Lung (tissue), 17 donors: ENCODE measurements at places on chromosomes 11 and 22. TPM values are rescaled to one million over a fixed set of nuclear protein-coding genes. Genes with fewer than 3 reads are reported as not detected.

Gene FAM181B
- total RNA-seq, result 0.23 TPM

Gene TESMIN
- total RNA-seq, result 1.8 TPM

Gene RIMBP3C
- total RNA-seq, result 0.40 TPM

Gene RIMBP3B
- 0.21 TPM for total RNA-seq

Gene MS4A2
- total RNA-seq, result 8.5 TPM

Gene CACNA1I
- total RNA-seq, result 0.17 TPM

Gene MRGPRX4
- total RNA-seq, result not detected

DNA sequence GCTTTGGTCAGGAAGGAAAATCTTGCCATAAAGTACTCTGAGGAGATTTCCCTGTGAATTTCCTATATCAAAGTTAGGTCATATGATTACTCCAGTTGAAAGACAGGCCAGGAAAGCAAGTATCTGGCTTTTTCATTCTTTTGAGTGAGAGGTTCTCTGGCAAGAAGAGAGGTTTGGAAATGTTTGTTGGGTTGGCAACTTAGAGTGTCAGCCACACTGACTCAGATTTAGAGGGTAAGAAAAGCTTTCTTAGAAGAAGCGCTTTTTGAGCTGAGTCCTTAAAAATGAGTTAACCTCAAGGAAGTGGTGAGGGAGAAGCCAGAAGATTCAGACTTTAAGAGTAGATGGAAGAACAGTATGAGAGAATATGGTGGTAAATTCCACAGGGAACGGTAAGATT lies 86.1 kb upstream of the BDNF start:
- no peaks in the 10 kb centered on the region for H3K27me3 ChIP-seq
- no peak overlapping the region for H3K4me3 ChIP-seq
- no peaks in the 10 kb centered on the region for H3K4me1 ChIP-seq
- H3K27ac ChIP-seq, result no peak overlapping the region
- DNase-seq, result no peak

DNA sequence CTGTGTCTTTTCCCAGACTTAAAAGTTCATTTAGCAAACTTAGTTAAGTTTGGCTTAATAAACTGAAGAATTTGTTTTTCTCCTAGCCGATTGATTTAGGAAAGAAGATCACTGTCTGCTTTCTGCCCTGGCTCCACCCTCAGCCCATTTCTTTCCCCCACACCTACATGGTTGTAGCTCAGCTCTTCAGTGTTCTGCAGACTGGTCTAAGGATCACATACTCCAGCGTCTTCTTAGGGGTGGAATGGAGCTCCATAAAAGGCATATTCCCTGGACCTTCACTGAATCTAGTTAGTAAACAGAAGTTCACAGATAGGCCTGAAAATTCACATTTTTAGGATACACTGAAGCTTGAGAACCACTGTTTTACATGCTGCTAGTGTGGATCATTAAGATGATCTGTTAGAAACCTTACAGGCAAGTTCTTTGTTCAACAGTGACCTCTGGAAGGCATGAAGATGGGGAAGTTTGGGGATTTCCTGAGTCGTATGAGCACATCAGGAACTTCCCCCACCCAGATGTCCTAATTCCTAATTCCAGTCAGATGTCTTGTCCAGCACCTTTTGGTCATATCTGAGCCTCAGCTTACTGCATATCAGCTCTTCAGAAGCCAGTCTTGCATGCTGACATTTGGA lies 16.8 kb downstream of the PIWIL4 start:
- peaks cover 6% of the 10 kb centered on the region for H3K4me1 ChIP-seq
- no peak for DNase-seq
- no peaks in the 10 kb centered on the region for H3K27me3 ChIP-seq
- H3K27ac ChIP-seq, result no peak overlapping the region
- H3K4me3 ChIP-seq, result no peak overlapping the region

DNA sequence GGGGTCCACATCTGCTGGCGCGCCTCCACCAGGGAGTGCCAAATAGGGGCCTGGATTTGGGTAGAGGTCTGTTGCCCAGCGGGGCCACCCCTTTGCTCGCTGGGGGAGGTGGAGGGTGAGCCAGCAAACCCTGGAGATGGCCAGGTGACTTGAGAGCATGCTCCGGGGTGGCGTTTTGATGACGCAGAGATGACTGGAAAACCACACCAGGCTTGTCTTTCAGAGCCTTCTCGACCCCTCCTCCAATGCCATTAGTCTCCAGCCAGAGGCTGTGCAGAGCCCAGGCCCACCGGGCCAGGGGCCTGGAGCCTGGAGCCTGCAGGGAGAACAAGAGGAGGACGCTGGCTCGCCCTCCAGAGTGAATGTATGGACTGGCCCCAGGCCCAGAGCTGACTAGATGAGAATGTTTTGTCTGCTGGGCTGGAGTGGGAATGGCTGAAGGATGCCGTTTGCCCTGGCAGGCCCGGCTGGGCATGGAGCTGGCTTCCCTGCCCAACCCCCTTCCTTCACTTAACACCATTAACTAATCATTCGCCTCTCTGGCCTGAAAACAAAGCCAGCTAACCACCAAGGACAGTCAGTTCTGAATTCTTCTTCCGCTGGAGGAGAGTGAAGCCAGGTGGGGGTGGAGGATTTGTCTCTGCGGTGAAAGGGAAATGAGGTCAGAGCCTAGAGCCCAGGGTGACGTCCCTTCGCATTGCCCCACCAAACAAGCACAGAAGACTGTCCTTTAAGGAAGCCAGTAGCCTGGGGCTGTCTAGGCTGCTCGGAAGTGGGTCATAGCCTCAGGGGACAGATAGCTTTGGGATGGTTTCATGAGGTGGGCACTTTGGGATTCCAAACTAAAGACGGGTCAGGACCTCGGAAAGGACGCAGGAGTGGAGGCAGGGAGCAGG lies 1.6 kb upstream of the MCAM start:
- H3K4me3 ChIP-seq, result no peak overlapping the region
- H3K4me1 ChIP-seq, result peaks cover 7% of the 10 kb centered on the region
- H3K27me3 ChIP-seq, result no peaks in the 10 kb centered on the region
- H3K27ac ChIP-seq, result peak overlapping the region; percentile 76

GRCh38 chr11:15236559-15236958 lies 121.8 kb downstream of the INSC start:
- H3K27me3 ChIP-seq, result no peaks in the 10 kb centered on the region
- no peaks in the 10 kb centered on the region for H3K36me3 ChIP-seq
- H3K27ac ChIP-seq, result no peak overlapping the region
- no peak overlapping the region for H3K4me3 ChIP-seq
- no peak for DNase-seq

- no peaks in the 10 kb centered on the region for H3K36me3 ChIP-seq
- no peak overlapping the region for H3K27ac ChIP-seq
- peaks cover 2% of the 10 kb centered on the region for H3K4me1 ChIP-seq
- H3K4me3 ChIP-seq, result no peak overlapping the region
- DNase-seq, result no peak
- no peaks in the 10 kb centered on the region for H3K27me3 ChIP-seq
These were observed 82.8 kb downstream of the IGLL1 start for GRCh38 chr22:23497016-23497885.

DNA sequence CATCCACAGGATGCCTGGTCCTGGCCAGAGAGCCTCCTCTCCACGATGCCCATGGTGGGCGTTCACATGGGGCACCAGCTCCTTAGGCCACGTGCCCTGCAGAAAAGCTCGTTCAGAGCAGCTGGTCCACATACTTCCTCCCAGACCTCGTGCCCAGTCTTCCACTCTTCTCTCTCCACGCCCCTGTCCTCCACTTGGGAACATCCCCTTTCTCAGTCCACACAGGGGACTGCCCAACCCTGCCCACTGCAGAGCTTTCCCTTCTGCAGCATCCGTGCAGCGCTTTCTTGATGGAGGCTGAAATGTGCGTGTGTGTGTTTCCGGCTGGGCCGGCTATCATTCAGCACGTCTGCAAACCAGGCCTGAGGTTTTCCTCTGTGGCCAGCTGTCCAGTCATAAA lies 11.3 kb downstream of the TPCN2 start:
- no peaks in the 10 kb centered on the region for H3K4me1 ChIP-seq
- peaks cover 47% of the 10 kb centered on the region for H3K36me3 ChIP-seq
- no peak overlapping the region for H3K4me3 ChIP-seq

DNA sequence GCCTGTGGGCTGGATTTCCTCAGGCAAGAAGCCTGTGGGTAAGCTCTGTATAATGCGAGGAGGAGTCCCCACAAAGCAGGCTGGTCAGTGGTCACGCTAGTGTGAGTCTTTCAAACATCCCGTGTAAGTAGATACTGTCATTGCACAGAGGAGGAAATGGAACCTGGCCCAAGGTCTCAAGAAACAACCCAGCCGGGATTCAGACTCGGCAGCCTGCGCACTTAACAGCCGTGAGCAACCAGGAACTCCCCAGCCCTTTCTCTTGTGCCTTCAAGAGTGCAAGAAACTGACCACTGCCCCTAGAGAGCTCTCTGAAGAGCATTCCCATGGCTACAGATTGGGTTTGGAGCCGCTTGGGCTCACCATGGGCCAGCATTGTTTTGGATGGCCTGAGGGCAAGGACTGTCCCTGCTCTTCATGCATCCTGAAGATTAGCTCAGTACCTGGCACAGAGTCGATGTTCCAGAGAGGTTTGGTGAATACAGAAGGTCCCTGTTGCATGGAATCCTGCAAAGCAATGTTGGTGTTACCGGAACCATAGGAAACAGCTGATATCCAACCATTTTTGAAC lies 6.0 kb downstream of the MPST start:
- H3K27ac ChIP-seq, result no peak overlapping the region
- no peaks in the 10 kb centered on the region for H3K4me1 ChIP-seq
- no peak overlapping the region for H3K4me3 ChIP-seq
- peaks cover 14% of the 10 kb centered on the region for H3K36me3 ChIP-seq
- no peaks in the 10 kb centered on the region for H3K27me3 ChIP-seq

GRCh38 chr11:20387261-20388095 lies at the start of gene PRMT3:
Gene PRMT3 (plus strand): TSS chr11:20387716. CDS start chr11:20387747, 31 bp downstream.
- H3K27me3 ChIP-seq, result no peaks in the 10 kb centered on the region
- H3K36me3 ChIP-seq, result no peaks in the 10 kb centered on the region
- DNase-seq, result peak; percentile 99
- peak within 1 kb of the TSS; percentile 75 for H3K27ac ChIP-seq
- H3K4me3 ChIP-seq, result peak within 1 kb of the TSS; percentile 93
- no peaks in the 10 kb centered on the region for H3K4me1 ChIP-seq

GRCh38 chr22:46803031-46803880 lies 40.8 kb downstream of the TBC1D22A start:
- H3K4me1 ChIP-seq, result peaks cover 4% of the 10 kb centered on the region
- H3K27ac ChIP-seq, result no peak overlapping the region
- DNase-seq, result peak; percentile 39
- H3K4me3 ChIP-seq, result no peak overlapping the region
- H3K36me3 ChIP-seq, result peaks cover 12% of the 10 kb centered on the region

GRCh38 chr11:61195719-61196118 lies 7.6 kb upstream of the PGA3 start:
- H3K4me1 ChIP-seq, result no peaks in the 10 kb centered on the region
- no peak overlapping the region for H3K4me3 ChIP-seq
- no peaks in the 10 kb centered on the region for H3K27me3 ChIP-seq
- no peak overlapping the region for H3K27ac ChIP-seq

DNA sequence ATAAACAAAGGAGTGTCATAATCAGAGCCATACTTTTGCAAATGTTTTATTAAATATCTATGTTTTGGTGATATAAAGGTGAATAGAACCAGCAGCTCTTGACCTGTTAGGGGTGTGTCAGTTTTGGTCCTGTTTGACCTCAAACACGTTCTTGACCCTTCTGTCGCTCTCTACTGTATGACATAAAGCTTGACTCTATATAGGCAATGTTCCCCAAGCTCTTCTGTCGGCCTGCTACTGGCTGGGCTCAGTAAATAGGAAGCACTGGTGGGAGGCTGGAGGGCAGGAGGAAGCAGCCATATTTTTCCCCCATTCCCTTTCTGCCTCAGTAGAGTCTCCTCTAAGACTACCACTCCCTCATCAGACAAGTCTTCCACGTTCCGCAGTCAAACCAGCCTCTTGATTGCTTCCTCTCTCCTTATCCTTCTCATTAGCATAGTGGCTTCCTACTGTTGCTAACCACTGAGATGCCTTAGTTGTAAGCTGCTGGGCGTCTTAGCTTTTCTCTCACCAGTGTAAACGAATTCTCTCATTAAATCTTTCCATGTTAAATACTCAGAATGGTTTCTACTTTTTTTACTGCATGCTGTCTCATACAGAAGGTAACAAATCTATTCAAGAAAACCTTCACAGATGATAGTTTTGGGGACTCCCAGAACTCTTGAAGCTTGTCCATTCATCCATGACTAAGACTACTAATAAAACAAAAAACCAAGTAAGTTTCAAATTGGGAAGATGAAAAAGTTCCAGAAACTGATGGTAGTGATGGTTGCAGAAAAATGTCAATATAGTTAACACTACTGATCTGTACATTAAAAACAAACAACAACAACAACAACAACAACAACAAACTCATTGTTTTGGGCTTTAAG lies 3.3 kb downstream of the NPAT start:
- peaks cover 4% of the 10 kb centered on the region for H3K36me3 ChIP-seq
- no peak overlapping the region for H3K4me3 ChIP-seq
- no peak overlapping the region for H3K27ac ChIP-seq
- H3K4me1 ChIP-seq, result no peaks in the 10 kb centered on the region
- H3K27me3 ChIP-seq, result no peaks in the 10 kb centered on the region

DNA sequence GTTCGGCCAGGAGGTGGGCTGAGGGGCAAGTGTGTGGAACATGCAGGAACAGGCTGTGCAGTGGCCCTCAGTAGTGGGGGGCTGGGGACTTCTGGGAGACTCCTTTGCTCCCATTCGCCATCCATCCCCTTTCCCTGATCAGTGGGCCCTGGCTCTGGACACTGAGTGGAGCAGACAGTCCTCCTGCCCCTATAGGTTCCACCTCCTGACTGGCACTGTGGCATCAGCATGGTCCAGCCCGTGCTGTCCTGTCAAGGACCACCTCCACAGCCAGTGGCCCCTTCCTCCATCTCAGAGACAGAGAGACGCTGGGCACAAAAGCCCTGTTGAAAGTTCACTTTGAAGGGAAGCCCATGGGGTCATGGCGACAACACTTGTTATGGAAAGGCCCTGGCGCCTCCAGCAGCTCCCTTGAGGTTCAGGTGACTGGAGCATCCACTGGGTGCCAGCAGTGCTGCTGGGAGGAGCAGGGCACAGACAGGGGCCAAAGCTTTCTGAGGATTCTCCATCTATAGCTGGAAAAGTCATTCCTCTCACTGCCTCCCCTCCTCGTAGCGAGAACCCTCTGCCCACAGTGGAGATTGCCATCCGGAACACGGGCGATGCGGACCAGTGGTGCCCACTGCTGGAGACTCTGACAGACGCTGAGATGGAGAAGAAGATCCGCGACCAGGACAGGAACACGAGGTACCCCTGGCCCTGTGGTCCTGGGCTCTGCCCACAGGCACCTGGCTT lies 5.6 kb downstream of the DERL3 start:
- no peak overlapping the region for H3K4me3 ChIP-seq
- H3K4me1 ChIP-seq, result no peaks in the 10 kb centered on the region
- H3K27ac ChIP-seq, result peak overlapping the region; percentile 85
- no peaks in the 10 kb centered on the region for H3K27me3 ChIP-seq
- no peak for DNase-seq
